ENCODE measurements at places on chromosomes 16 and 17.

DNA sequence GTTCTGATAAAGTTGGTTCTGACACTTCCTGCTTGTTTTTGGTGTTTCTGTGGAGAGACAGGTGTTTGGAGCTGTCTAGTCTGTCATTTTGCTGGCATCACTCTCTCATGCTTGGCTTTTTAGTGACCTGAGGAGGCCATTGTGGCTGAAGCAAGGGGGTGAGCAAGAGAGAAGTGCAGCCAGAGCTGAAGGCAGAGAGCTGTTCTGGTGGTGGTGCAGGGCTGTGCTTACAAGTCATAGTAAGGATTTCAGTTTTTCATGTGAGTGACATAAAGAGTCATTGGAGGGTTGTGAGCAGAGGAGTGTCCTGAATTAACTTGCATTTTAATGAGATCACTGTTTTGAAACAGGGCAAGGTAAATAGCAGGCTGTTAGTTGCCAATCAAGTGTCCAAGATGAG, 97.5 kb downstream of the CHD9 start:
- DNase-seq: no peak

DNA sequence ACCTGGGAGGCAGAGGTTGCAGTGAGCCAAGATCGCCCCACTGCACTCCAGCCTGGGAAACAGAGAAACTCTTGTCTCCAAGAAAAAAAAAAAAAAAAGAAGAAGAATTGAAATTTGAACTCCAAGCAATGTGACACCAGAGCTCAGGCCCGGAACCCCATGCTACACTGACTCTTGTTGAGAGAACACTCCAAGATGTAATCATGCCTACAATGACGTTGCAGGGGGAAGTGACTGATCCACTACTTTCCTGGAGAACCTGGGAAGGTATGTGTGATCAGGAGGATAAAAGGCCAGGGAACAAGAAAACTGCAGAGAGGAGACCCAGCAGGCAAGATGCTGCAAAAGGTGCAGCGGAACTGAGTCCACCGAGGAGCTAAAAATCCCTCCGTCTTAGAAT, 57.9 kb downstream of the ADCY9 start:
- DNase-seq: no peak

DNA sequence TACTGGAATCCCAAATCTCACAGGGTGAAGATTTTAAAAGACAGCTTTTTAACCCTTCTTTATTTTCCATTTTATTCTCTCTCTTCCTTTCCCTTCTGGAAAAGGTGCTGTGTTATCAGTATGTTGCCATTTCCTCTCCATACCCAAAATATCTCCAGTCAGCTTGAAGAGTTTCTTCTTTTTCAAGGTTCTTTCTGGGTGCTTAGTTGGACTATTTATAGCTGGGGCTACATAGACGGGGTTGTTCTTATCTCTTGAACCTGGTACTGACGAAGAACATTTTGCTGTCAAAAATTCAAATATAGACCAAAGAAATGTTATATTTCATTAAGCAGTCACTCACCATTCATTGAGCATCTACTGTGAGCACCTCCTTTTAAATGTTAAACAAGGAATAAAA, 48.6 kb downstream of the IST1 start:
- DNase-seq: no peak

DNA sequence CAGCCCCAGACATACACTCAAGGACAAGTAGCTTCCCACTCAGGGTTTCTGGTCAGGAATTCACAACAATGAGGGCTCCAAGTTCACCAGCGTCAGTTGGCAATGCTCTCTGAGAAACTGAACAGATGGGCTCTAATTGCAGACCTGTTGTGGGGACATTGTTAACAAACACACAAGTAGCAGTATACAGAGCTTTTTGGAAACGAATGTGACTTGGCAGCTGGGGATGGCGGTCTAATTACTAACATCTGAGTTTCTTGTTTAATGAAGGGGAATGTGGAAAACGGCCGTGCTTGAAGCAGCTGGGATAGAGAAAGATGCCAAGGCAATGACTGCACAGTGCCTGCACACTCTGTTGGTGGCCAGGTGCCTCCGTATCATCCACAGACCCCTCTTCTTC, 316.1 kb upstream of the IRX3 start:
- DNase-seq: no peak

GRCh38 chr16:24967074-24967473, 48.1 kb downstream of the ARHGAP17 start:
- no peak for DNase-seq

DNA sequence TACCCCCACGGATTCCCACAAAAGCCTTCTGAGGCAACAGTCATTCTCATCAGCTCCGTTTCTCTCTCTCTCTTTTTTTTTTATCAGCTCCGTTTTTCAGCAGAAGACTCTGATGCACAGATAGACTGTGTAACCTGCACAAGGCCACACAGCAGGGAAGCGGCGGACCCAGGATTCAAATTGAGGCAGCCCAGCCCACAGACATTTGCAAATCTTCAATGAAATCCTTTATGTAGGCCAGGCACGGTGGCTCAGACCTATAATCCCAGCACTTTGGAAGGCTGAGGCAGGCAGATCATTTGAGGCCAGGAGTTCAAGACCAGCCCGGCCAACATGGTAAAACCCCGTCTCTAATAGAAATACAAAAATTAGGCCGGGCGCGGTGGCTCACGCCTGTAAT, 2.4 kb upstream of the MEOX1 start:
- no peak for DNase-seq

- no peak for DNase-seq
These were observed 55.7 kb upstream of the HAS3 start for GRCh38 chr16:69049603-69050375.

GRCh38 chr16:30350134-30350871, 4.8 kb downstream of the CD2BP2 start:
- DNase-seq: no peak

DNA sequence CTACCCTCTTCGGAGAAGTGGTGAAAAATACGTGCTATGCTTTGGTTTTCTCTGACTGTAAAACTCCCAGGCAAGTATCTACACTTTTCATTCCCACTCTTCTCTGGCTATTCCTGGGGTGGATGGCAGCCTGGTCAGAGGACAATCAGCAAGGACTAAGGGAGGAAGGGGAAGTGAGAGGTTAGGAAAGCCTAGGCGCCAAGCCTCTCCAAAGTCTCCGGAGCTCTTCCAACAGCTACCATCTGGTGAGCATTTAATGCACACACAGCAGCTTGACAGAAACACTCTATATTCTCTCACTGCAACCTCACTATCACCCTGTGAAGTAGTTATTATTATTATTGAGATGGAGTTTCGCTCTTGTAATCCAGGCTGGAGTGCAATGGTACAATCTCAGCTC, 65.1 kb downstream of the WSCD1 start:
- DNase-seq: no peak

- DNase-seq: peak; percentile 26
These were observed 31.3 kb downstream of the SPOP start for GRCh38 chr17:49646391-49647255.

All from activated CD4-positive, alpha-beta T cell treated with anti-CD3 and anti-CD28 coated beads for 24 hours (primary cell).